ENCODE measurements at places on chromosomes 2 and 18. TPM values are rescaled to one million over a fixed set of nuclear protein-coding genes. Genes with fewer than 3 reads are reported as not detected.

Gene MROH2A
- polyA plus RNA-seq: not detected

Gene RABL2A
- polyA plus RNA-seq: 13.8 TPM

Gene SETBP1
- 2.6 TPM for polyA plus RNA-seq

Gene ZDBF2
- 2.5 TPM for polyA plus RNA-seq

Gene FHL2
- 546 TPM for polyA plus RNA-seq

Gene DSG2
- 0.01 TPM for polyA plus RNA-seq

Gene POTEI
- polyA plus RNA-seq: not detected
